ENCODE measurements at places on chromosomes 12 and 14.
A peak's percentile ranks its signal among the peaks of the same experiment; 100 is the strongest.

DNA sequence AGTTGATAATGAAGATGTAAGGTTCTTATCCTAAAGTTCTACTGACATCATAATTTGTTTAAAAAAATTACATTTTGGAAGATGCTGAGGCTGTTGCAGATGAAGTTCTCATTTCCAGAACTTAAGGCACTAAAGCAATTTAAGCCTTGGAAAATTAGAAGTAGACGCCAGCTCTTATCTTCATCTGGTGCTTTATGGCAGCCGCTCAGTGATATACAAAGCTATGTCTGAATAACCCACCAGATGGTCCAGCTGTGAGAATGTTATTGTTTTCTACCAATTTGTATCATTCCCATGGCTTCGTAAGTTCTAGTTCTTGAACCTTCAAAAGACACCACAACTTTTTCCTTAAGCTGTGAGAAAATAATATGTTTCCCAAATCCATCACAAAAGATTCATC lies 212.1 kb upstream of the ARID2 start:
- no peak for DNase-seq

DNA sequence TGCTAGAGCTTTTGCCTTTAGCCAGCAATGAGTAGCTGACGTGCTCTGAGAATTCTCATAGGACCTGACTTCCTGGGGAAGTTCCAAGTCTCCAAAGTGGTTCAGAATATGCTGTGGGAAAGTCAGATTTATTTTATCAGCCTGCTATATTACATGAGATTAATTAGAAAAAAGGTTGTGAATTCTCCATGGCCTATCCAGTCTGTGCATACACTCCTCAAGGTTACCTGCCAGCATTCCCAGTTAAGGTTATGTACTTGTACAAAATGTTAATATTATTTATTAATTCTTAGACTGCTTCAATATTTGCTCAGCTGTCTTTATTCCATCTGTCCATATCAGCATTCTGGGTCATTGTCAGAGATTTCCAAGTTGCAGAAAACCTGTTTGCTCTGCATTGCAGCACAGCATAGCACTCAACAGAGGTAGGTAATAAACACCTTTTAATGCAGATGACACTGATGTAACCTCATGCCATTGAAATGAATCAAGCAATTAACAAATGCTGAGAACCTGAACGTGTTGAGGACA lies 2.7 kb upstream of the SEL1L start:
- DNase-seq: no peak

DNA sequence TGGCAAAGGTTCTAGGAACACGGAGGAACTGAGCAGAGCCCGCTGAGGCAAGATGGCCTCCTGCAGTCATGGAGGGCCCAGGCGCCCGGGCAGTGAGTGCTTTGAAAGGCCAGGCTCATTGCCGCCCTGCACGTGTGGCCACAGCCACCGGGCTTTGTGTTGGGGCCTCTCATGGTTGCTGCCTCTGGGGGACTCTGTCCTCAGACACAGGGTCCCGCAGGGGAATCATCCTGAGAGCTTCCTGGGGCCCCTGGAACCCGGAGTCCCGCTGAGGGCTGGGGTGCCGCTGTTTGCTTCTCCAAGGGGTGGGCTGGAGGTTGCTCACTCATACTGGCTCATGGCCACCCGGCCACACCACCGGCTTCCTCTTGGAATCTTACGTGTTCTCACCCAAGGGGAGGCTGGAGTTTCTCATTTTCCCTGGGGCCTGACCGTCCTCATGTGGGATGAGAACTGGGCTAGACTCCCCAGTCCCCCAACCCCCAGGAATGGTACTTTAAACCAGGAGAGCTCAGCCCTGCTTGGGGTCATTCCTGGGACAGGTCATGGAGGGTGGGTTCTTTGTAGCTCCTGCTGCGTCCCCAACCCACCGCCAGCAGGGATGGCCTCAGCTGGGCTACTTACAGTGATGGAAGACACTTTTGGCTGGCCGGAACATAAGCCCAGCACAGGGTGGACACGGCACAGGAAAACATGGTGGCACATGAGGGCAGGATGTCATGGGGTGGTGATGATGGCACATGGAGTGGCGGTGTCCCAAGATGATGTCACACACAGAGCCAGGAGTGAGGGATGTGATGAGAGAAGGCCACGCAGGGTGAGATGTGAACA lies 21.1 kb upstream of the LRTM2 start:
- no peak for DNase-seq

- DNase-seq: no peak
These were observed 593.0 kb upstream of the ATP2B1 start for GRCh38 chr12:90301561-90302133.

GRCh38 chr14:68759017-68759560 lies 33.8 kb downstream of the ZFP36L1 start:
- no peak for DNase-seq

- DNase-seq: no peak
These were observed 90.9 kb upstream of the CCDC196 start for GRCh38 chr14:66395300-66395699.

- DNase-seq: no peak
These were observed 19.9 kb upstream of the ADAMTS20 start for GRCh38 chr12:43571885-43572284.

DNA sequence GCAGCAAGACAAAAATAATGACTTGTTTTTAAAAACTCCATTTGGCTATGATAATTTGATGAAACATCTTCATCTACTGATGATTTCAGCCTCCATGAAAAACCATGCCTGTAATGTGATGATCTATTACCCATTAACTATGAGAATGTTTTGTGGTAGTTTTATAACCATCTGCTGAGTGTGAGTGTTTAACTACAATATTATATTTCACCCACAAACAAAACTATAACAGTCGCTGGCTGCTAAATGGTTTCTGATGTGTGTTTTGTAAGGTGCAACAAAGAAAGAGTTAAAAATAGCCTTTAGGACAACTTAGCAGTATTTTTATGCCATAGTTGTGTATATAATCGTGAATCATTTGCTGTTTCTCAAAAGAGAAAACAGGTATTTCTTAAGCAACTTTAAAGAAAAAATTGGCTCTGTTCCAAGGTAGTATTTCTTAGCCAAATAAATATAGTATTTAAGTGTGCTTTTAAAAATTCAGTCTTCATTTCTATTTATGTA lies 4.9 kb downstream of the PTHLH start:
- peak; percentile 42 for DNase-seq

DNA sequence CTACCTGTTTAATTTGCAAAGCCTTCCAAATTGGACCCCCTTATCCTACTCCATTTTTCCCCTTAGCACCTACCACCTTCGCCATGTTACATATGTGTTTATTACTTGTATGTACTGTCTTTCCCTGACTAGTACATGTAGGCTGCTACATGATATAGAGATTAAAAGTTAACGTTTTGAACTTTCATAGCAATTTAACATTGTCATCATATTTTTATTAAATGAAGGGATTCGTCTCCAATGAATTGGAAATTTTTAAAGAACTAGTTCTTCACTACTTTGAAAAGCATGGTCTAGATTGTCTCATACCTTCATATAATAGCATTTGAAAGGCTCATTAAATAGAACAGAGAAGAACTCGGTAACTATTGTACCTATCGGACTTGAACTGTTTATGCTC lies 64.9 kb upstream of the REP15 start:
- DNase-seq: no peak

DNA sequence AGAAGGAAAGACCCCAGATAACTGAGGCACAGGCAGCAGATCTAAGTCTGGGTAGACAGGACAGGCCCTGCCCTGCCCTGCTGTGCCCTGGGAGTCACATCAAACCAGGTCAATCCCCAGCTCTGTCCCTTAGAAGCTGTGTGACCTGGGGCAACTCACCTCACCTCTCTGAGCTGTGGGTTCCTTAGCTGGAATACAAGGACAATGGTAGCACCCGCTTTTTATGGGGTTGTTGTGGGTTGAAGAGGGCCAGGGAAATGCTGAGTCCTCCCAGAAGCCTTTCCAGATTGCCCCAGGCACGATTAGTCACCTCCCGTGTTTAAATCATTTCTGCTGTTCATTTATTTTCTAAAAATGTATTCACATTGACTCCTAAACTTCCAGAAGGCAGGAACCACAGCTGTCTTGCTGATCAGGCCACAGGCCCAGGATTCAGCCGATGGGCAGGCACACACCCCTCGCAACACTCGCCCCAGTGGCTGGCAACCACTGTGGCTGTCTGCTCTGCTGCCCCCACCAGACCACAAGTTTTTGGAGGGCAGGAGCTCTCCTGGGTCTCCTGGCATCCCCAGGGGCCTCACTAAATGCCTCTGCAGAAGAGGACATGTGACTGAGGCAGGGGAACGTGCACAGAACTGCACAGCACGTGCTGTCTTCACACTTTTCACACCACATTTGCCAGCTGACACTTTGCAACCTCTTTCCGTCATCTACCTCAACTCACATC lies 3.0 kb downstream of the SELPLG start:
- no peak for DNase-seq

DNA sequence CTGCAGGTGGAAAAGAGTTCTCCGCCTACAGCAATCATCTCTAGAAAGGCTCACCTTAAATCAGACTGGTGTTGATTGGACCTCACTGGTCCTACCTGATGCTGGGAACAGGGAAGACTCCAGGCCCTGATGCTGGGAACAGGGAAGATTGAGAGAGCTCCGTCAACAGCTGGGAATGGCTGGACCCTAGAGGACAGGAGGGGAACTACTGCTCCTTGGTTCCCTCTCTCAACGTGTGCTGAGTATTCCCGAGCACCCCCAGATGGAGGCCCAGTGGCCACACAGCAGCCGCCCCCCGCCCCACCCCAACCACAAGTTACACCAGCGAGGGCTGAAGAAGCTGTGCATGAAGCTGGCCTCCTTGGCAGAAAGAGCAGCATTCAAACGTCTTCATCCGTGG lies 240.3 kb downstream of the SLC15A4 start:
- DNase-seq: no peak

- peak; percentile 60 for DNase-seq
These were observed 46.7 kb upstream of the FICD start for GRCh38 chr12:108468196-108468968.

DNA sequence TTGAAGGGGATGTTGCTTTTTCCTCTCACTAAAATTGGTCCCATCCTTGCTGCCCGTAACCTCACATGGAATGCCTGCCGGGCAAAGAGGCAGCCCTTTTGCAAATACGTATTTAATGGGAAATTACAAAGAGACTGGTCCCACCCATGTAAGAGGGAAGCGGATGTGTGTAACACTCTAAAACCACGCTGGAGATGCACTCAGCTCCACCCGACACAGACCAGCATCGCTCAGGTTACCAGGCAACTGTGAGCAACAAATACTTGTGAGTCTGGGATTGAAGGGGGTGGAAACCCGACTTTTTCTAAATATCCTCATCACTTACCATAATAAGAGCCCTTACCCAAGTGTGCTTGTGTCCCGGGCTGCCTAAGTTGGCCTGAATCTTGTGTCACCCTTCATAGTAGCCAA lies 47.7 kb downstream of the ELK3 start:
- DNase-seq: no peak

GRCh38 chr12:124152731-124153130 lies 142.2 kb upstream of the RFLNA start:
- no peak for DNase-seq

- no peak for DNase-seq
These were observed 151.5 kb downstream of the PRKCH start for GRCh38 chr14:61472801-61473376.

- no peak for DNase-seq
These were observed 56.0 kb downstream of the FBRSL1 start for GRCh38 chr12:132545955-132546354.

DNA sequence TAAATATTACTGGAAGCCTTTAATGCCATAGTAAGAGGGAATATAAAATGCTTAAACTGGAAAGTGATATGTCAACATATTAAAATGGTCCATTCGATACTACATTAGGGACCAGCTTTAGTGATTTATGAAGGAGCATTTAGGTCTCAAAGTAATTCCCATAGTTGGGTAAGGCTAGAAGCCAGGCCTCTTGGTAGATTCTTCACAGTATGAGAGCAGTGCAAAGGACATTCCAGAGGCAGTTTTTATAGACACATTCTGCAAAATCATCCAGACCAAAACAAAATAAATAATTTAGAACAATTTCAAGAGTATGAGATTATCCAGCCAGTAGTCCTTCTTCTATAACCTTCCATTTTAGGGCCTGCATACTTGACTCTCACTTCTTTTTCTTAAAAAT lies 142.6 kb upstream of the PDZRN4 start:
- no peak for DNase-seq

DNA sequence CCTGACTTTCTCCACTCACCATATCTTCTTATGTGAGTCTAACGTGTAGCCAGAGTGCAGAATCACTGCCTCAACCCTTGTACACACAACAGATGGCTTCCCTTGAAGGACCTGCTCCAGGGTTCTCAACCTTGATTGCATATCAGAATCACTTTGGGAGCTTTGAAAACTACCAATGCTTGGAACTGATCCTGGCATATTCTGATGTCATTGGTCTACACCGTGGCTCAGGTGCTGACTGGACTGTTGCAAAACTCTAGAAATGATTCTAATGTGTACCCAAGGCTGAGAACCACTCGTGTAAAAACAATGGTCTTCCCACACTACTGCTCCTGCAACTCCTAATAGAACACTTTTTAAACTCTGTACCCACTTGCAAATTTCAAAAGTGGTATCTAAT lies 18.5 kb downstream of the TMEM132D start:
- DNase-seq: no peak

DNA sequence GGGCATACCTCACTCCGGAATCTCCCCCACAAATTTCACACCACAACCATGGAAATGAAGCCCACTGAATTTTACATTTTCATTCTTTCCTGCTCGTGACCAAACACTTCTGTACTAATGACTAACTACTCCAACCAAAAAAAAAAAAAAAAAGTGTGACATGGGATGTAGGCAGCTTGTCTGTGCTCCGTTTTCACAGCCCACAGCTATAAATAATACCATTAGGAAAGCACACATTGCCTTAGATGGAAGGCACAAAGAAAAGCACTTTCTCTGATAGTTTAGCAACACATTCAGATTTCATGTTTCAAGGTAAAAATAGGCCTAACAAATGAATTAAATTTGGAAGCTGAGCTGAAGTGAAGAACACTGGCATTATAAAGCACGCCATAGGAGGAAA lies 42.5 kb downstream of the DUSP6 start:
- no peak for DNase-seq

DNA sequence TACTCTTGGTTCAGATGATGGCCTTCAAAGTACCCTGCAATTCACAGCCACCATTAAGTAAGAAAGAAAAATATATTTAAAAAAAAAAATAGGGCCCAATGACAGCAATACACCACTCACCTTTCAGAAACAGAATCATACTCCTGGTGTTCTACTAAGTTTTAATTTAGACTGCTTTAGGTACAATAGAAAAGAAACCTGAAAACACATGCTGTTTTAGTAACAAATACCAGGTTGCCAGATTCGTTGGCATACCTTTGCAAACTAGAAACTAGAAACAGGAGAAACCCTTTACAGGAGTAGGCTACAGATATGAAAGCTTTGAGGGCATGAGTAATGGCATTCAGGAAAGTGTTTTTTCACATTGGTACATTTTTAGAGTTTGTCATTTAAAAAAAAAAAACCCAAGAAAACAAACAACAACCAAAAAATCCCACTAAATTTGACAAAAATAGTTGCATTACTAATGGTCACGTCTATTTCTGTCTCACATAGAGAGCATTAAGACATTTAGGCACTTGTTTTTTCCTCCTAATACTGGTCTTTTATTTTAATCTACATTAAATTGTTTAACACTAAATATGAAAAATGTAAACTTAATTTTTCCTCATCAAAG lies 4.0 kb downstream of the SIX1 start:
- DNase-seq: no peak

- DNase-seq: no peak
These were observed 37.4 kb downstream of the GNPTAB start for GRCh38 chr12:101793401-101793800.

Measured in LoVo (cell line).